Heart right ventricle (tissue), 16 donors: ENCODE measurements at places on chromosomes 2 and 18. TPM values are rescaled to one million over a fixed set of nuclear protein-coding genes. Genes with fewer than 3 reads are reported as not detected.

GRCh38 chr2:120486946-120487345 lies 141.0 kb downstream of the INHBB start:
- H3K27me3 ChIP-seq: peaks cover 24% of the 10 kb centered on the region
- no peak for DNase-seq
- no peak overlapping the region for H3K27ac ChIP-seq
- H3K4me3 ChIP-seq: no peak overlapping the region

GRCh38 chr2:191171708-191172355 lies 21.0 kb upstream of the STAT4 start:
- H3K4me1 ChIP-seq: peaks cover 5% of the 10 kb centered on the region
- DNase-seq: no peak
- no peak overlapping the region for H3K4me3 ChIP-seq
- H3K27ac ChIP-seq: peak overlapping the region; percentile 1
- H3K36me3 ChIP-seq: no peaks in the 10 kb centered on the region

DNA sequence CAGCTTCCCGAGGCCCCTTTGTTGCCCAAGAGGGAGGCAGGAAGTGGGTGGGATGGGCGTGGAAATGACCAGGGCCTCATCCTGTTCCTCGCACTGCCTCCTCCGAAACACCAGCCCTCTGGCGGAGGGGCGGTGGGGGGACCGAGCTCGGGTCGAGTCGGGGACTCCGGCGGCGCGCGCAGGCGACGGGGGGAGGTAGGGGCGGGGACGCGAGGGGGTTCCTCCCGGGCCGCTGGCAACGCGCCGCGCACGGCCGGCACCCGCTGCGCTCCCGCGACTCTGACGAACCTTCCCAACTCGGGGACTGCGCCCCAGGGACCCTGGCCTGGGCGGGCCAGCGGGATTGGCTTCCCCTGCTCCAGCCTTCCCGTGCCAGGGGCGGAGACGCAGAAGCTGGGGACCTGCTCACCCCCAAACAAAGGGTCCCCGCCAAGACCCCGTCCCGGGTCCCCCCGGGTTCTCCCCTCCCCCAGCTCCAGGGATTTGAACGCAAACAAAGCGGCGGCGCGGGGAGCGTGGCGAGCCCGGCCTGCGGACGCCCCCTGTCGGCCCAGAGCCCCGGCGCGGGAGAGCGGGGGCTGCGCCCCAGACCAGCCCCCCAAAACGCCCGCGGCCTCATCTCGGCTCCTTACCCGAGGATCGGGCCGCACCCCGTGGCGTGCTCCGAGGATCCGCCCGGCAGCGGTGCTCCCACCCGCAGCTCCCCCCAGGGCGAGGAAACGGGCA lies 1.2 kb downstream of the SEMA4C start:
- peak overlapping the region; percentile 100 for H3K27ac ChIP-seq
- H3K27me3 ChIP-seq: no peaks in the 10 kb centered on the region
- DNase-seq: peak; percentile 90
- H3K36me3 ChIP-seq: peaks cover 38% of the 10 kb centered on the region
- peaks cover 79% of the 10 kb centered on the region for H3K4me1 ChIP-seq
- peak overlapping the region; percentile 98 for H3K4me3 ChIP-seq

- DNase-seq: peak; percentile 27
- no peak overlapping the region for H3K4me3 ChIP-seq
- H3K27me3 ChIP-seq: no peaks in the 10 kb centered on the region
- no peaks in the 10 kb centered on the region for H3K4me1 ChIP-seq
- no peaks in the 10 kb centered on the region for H3K36me3 ChIP-seq
Measured at GRCh38 chr2:9703085-9703678, 72.4 kb upstream of the YWHAQ start.

DNA sequence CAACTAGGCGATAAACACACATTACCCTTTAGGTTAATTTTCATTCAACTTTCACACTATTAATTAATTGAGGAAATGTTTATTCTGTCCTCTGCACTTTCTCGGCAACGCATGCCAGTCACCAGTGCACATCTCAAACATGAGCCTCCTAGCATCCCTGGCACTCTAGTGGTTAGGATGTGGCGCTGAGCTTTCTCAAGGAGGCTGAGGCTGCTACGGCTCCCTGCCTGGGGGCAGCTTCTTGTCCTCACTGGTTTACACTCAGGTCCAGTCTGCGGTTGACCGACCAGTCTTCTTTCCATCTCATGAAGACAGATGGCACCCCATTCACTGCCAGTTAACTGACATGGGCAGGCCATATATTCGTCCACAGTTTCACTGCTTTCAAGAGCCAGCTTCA lies 463.4 kb downstream of the EIPR1 start:
- H3K27me3 ChIP-seq: no peaks in the 10 kb centered on the region
- DNase-seq: no peak
- no peak overlapping the region for H3K27ac ChIP-seq
- no peak overlapping the region for H3K4me3 ChIP-seq

DNA sequence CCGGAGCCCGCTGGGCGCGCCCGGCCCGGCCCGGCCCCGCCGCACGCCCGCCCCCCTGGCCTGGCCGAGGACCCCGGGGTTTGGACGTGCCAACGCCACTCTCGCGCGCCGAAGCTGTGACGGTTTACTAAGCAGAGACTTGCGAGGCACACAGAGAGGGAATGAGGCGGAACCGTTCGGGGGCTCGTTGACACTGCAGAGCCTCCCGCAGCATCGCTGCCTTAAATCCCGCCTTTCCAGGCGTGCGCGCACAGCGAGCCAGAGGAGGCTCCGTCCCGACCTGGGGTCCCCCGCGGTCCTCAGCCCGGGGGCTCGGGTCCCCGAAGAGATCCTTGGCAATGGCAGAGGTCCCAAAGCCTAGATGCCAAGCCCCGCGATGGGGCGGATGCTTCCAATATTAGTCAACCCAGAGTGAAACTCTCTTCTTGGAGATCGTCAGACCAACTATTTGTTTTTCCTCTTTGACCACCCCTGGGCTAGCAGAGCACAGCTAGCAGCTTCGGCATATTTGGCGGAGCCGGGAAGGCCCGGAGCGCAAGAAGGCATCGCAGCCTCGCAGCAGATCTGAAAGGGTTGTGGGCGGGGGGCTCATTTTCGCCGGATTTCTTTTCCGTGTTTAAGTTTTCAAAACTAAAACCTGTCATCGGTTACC lies at the start of gene ZNF385B:
ZNF385B (minus strand) TSS at position 197 of the 652 bp plus-strand sequence.
- no peak for DNase-seq
- no peak within 1 kb of the TSS for H3K4me3 ChIP-seq
- H3K36me3 ChIP-seq: no peaks in the 10 kb centered on the region
- peaks cover 15% of the 10 kb centered on the region for H3K27me3 ChIP-seq
- no peak within 1 kb of the TSS for H3K27ac ChIP-seq
- H3K4me1 ChIP-seq: no peaks in the 10 kb centered on the region

- no peaks in the 10 kb centered on the region for H3K36me3 ChIP-seq
- H3K27ac ChIP-seq: no peak overlapping the region
- H3K4me3 ChIP-seq: no peak overlapping the region
- peaks cover 21% of the 10 kb centered on the region for H3K4me1 ChIP-seq
- no peak for DNase-seq
- H3K27me3 ChIP-seq: no peaks in the 10 kb centered on the region
Measured at GRCh38 chr2:31980674-31981356, 30.0 kb downstream of the MEMO1 start.

- H3K27ac ChIP-seq: no peak overlapping the region
- H3K4me1 ChIP-seq: no peaks in the 10 kb centered on the region
- H3K27me3 ChIP-seq: peaks cover 8% of the 10 kb centered on the region
- no peak for DNase-seq
Measured at GRCh38 chr2:36672199-36672598, 24.3 kb upstream of the VIT start.

- no peak overlapping the region for H3K4me3 ChIP-seq
- H3K36me3 ChIP-seq: no peaks in the 10 kb centered on the region
- no peak for DNase-seq
- H3K27ac ChIP-seq: no peak overlapping the region
- H3K27me3 ChIP-seq: no peaks in the 10 kb centered on the region
Measured at GRCh38 chr2:113996671-113997594, 107.0 kb downstream of the ACTR3 start.

DNA sequence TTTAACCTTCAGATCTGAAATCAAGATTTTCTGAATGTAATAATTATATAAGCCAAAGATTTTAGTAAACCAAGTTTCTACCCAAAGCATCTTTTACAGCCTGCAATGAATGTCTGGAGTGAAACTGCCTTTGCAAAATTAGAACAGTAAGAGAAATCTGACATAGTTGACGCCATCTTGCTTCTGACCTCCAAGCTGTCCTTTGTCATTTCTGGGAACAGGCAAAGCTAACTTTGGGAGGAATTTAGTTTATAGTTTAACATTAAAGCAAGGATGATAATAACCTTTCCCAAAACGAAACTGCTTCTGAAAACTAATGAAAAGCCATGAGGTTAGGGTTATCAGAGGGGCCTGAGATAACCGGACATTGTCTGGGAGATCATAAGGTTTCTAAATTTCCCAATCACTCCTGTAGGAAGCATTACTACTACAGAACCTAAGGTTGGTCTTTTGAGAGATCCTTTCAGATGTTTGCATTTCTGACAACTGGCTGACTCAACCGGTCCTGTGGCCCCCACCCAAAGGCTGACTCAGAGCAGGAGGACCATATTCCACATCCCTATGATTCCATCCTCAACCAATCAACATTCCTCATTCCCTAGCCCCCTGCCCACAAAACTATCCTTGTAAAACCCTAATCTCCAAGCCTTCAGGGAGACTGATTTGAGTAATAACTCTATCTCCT lies 124.5 kb downstream of the TMEM131 start:
- H3K27ac ChIP-seq: peak overlapping the region; percentile 76
- peaks cover 48% of the 10 kb centered on the region for H3K4me1 ChIP-seq
- H3K4me3 ChIP-seq: no peak overlapping the region
- DNase-seq: no peak
- no peaks in the 10 kb centered on the region for H3K27me3 ChIP-seq
- H3K36me3 ChIP-seq: no peaks in the 10 kb centered on the region

DNA sequence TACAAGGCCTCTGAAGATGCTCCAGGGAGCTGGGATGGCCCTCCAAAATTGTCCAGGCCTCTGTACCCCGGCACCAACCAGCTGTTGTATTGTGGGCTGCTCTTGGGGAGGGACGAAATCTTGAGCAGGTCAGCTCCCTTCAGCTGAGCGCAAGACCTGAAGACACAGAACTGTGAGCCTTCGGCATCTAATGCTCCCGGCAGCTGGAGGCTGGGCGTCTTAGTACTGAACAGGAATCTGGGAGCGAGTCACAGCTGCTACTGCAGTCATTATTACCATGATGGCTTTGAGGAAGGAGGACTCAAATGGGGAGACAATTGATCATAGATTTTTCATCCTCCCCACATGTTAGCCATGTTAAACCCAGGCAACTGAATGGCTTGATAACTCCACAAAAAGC lies 83.0 kb upstream of the LTBP1 start:
- no peaks in the 10 kb centered on the region for H3K4me1 ChIP-seq
- H3K4me3 ChIP-seq: no peak overlapping the region
- H3K27ac ChIP-seq: no peak overlapping the region
- no peaks in the 10 kb centered on the region for H3K27me3 ChIP-seq
- DNase-seq: no peak
- no peaks in the 10 kb centered on the region for H3K36me3 ChIP-seq

GRCh38 chr2:102841107-102841840 lies 79.4 kb downstream of the TMEM182 start:
- no peaks in the 10 kb centered on the region for H3K36me3 ChIP-seq
- peak; percentile 42 for DNase-seq
- no peak overlapping the region for H3K27ac ChIP-seq
- H3K27me3 ChIP-seq: no peaks in the 10 kb centered on the region
- H3K4me1 ChIP-seq: no peaks in the 10 kb centered on the region

DNA sequence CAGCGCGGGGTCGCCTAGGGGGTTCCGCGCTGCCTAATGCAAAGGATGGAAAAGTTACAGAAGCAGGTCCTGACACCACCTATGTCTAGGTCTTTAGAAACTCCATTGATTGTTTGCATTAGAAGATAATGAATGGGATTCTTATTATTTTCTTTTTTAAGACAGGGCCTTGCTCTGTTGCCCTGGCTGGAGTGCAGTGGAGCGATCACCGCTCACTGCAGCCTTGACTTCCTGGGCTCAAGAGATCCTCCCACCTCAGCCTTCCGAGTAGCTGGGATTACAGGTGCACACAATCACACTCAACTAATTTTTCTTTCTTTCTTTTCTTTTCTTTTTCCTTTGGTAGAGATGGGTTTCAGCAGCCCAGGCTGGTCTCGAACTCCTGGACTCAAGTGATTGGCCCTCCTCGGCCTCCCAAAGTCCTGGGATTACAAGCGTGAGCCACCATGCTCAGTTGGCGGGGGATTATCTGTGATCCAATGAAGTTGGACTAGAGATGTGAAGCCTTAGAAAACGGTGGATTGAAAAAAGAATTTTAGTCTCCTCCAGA lies 761 bp upstream of the IDH1 start:
- H3K36me3 ChIP-seq: peaks cover 24% of the 10 kb centered on the region
- H3K4me1 ChIP-seq: peaks cover 14% of the 10 kb centered on the region
- no peak for DNase-seq
- H3K4me3 ChIP-seq: peak overlapping the region; percentile 87
- peak overlapping the region; percentile 77 for H3K27ac ChIP-seq

DNA sequence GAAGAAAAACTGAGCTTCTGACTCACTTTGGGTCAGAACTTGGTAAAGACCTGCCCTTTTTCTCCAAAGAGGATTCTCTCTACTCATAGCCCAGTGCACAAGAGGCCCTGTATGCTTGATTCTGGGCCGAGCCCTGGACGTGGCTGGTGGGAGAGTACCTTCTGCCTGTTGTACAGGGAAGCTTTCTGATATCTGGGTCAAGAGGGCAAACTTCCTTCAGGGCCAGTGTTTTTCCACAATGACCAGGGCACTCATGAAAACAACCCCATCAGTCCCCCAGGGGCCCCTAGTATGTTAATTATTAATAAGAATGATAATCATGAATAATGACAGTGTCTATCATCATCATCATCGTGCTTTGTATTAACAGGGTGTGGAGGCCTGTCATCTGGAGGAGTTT lies 90.0 kb downstream of the TGFA start:
- H3K27ac ChIP-seq: no peak overlapping the region
- no peaks in the 10 kb centered on the region for H3K27me3 ChIP-seq
- no peak overlapping the region for H3K4me3 ChIP-seq
- H3K4me1 ChIP-seq: no peaks in the 10 kb centered on the region
- H3K36me3 ChIP-seq: no peaks in the 10 kb centered on the region

Gene NEU2
- not detected for total RNA-seq

Gene RTP5
- not detected for total RNA-seq

Gene UGT1A4
- total RNA-seq: not detected

Gene PLGLB1
- total RNA-seq: 2.0 TPM

Gene DNAJC5G
- total RNA-seq: 1.0 TPM

Gene DSC2
- total RNA-seq: 26.3 TPM

Gene NEU4
- 1.2 TPM for total RNA-seq
